CD14-positive monocyte (primary cell): ENCODE measurements at places on chromosomes 16 and 17.

DNA sequence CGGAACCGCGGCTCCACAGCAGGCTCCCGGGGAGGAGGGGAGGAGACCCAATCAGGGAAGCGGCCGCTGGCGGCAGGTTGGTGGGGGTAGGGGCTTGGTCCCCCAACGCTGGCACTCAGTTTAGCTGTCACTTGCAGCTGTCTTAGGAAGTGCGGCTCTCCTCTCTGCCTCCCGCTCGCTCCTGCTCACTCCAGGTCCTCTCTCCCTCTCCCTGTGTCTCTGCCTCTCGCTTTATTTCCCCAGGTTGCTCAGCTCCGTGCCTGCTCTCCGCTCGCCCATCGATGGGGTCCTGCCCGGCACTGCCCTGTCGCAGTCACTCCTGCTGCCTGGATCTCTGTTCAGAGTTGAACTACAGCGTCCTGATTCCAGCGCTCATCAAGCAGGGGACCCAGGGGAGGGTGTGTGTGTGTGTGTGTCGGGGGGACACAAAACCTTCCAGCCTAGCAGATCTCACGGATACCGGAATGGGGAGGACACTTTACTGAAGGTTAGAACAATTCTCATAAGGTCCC lies 145.6 kb downstream of the ENGASE start:
- no peak for DNase-seq

GRCh38 chr17:50210240-50211225 lies 9.1 kb upstream of the COL1A1 start:
- no peak for DNase-seq

- DNase-seq = no peak
Measured at GRCh38 chr17:78939615-78940014, 14.4 kb upstream of the TIMP2 start.

- no peak for DNase-seq
Measured at GRCh38 chr17:37737081-37737480, 7.8 kb downstream of the HNF1B start.

GRCh38 chr17:69485901-69486643 lies 71.6 kb downstream of the MAP2K6 start:
- DNase-seq = no peak

DNA sequence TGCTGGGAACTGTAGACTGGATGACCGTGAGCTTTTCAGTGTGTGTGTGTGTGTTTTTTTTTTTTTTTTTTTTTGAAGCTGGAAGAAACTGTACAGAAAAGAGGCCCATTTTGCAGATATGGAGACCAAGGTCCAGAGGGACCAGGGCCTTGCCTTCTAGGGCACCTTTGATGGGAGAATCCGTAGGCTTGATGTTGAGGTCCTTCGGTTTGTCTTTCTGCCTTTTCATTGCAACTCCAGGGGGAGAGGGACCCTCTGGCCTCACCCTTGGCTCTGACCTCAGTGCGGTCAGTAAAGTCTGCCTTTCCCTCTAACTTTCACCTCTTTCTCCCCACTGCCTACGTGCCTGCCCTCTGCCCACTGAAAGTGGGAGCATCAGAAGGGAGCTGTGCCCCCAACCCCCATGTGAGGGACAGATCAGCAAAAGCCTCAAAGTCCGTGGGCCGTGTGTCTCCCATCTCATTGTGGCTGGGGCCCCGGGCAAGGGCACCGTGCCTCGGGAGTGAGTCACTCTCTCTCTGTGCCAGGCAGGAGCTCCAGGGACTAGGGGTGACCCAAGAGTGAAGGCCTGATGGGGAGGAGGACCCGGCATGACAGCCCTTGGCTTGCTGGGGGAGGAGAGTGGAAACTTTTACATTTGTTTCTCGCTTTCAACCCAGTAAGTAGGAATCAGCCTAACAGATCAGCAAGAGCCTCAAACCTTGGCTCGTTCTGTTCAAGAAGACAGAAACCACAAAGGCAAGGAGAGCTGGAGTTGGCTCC lies 123.6 kb downstream of the CMIP start:
- no peak for DNase-seq

DNA sequence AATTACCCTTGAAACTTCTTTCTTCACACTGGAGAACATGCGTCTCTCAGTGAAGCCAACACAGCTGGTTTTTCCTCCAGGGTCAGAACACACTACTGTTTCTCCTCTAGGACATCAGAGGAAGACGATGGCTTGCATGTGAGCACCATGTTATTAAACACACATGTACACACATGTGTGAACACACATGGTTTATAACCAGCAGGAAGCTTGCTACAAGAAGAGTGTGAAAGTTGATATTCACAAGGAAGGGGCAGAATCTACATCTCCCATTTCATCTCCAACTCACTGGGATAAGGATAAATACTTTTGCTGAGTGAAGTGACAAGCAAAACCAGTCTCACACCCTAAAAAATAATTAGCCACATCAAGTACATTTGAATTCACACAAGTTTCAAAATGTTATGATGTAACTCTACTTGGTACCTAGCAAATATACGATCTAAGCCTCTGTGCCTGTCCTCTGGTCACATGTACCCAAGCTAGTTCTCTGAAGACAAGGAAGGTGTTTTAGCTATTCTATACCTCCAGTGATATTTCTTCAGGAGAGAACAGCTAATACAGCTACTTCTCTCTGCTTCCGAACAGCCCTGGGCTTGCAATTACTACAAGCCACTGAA lies 127.7 kb downstream of the PARN start:
- DNase-seq = no peak
